Glutamatergic neuron (in vitro differentiated cells): ENCODE measurements at places on chromosomes 7 and 10.

GRCh38 chr10:1631282-1631681 lies 106.0 kb downstream of the ADARB2 start:
- DNase-seq, result no peak

DNA sequence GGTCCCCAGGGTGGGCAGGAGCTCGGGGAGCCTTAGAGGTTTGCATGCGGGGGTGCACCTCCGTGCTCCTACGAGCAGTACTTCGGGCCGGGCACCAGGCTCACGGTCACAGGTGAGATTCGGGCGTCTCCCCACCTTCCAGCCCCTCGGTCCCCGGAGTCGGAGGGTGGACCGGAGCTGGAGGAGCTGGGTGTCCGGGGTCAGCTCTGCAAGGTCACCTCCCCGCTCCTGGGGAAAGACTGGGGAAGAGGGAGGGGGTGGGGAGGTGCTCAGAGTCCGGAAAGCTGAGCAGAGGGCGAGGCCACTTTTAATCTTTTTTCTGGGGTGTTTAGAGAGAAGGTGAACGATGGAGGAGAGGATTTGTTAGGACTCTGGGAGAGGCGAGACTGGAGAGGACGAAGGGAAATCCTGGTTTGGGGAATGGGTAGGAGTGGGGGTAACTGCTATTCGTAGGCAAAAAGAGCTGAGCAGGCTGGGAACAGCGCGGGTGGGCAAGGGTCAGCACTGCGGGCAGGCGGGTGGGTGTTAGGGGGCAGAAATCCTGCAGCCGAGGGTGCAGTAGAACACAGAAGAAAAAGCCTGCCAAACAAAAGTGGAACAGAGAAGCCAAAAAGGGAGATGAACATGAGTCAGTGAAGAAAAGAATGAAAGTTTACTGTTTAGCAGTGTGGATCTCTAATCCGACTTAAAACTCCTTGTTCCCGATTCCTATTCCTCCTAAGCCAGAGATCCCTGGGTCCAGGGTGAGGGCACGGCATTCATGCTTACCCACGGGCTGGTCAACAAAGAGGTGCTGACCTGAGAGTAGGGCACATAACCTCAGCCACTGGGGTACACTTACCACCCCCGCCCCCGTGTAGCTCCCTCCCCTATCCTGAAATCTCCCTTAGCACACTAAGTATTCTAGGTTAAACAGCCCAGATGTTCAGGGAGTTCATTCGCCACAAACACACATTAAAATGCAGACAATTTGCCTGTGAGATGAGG lies 26.9 kb downstream of the PRSS2 start:
- no peak for DNase-seq

DNA sequence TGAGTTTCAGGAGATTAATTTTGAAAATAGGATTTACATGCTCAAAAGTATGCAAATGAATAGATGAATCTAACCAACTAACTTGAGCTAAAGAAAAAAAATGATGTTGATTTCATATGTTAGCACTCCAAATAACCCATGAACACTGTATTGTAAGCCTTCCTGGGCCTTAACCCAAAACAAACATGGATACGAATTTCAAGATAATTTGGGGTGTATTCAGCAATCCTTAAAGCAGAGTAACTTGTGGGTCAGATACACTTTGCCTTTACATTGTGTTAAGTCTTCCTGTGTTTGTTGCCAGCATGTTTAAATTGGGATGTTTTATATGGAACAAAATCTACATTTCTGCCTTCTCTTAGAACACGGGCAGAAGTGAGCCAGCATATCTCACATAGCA lies 124.2 kb upstream of the WDR11 start:
- no peak for DNase-seq

- DNase-seq, result no peak
These were observed 27.7 kb downstream of the MMRN2 start for GRCh38 chr10:86929468-86930380.

DNA sequence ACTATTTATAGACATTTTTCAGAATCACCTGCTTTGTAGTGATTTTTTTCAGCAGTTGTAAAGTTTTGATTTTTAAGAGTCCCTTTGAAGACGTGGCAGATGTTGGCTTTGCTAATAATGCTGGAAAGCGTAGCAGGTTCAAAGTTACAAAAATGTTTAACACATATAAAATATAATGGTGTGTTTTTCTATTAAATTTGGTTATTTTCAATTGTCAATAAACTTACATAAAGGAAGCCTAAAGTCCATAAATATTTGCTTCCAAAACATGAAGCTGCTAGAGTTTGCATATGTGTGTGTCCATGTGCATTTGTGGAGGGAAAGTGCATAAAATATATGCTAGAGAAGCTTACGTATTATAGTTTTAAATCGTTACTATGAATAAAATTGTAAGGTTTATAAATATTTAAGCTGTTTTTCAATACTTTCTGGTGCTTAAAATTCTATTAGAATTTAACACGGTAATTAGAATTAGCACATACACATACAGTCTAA lies 3.7 kb downstream of the MEOX2 start:
- DNase-seq, result no peak

DNA sequence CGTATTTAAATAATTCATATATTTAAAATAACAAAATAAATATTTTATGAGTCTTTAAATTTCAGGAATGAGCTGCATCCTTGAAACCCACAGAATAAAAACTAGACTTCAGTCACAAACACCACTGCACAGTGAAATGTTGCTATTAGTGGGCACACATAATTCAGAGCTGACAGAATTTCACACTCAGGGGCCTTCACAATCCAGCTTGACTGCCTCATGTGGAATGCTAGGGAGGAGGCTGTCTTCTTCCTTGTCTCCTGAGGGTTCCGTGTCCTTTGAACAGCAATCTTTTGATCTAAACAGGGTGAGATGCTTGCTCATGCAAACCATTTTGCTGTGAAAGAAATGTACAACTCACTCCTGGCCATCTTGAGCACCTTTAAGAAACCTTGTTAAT lies 346.7 kb downstream of the CCSER2 start:
- no peak for DNase-seq

- no peak for DNase-seq
These were observed 7.8 kb upstream of the ANKRD2 start for GRCh38 chr10:97564776-97565175.

GRCh38 chr10:132037676-132037975 lies 28.1 kb upstream of the JAKMIP3 start:
- no peak for DNase-seq

- no peak for DNase-seq
These were observed 34.2 kb downstream of the CUL1 start for GRCh38 chr7:148732862-148733261.

GRCh38 chr10:112438356-112438755 lies 8.4 kb downstream of the ZDHHC6 start:
- no peak for DNase-seq

GRCh38 chr10:113133497-113134115 lies 183.6 kb downstream of the TCF7L2 start:
- peak; percentile 34 for DNase-seq

DNA sequence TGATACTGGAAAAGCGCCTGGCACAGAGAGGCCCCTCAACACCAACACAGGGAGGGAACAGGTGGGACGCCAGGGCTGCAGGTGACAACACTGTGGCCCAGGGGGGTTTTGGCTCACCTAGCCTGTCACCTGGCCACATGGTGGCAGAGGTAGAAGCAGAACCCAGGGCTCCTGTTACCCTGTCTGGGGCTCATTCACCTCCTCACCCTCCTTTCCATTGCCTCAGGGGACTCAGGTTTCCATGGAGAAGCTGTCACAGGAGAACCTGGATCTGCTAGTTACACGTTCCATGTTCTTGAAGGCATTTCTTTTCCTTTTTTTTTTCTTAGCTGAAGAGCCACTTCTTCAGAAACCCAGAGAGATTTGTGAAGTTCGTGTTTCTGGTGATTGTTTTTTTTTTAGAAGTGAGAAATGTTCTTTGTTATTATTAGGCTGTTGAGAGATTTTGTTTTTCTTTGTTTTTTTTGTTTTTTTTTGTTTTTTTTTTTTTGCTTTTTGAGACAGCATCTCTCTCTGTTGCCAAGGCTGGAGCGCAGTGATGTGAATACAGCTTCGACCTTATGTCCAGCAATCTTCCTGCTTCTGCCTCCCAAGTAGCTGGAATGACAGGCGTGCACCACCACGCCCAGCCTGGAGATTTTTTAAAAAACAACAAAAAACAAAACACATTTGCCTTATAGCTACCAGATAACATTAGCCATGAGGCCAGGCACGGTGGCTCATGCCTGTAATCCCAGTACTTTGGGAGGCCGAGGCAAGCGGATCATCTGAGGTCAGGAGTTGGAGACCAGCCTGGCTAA lies 16.0 kb downstream of the DENND2A start:
- DNase-seq, result no peak
